ENCODE measurements at places on chromosomes 11 and 22.

DNA sequence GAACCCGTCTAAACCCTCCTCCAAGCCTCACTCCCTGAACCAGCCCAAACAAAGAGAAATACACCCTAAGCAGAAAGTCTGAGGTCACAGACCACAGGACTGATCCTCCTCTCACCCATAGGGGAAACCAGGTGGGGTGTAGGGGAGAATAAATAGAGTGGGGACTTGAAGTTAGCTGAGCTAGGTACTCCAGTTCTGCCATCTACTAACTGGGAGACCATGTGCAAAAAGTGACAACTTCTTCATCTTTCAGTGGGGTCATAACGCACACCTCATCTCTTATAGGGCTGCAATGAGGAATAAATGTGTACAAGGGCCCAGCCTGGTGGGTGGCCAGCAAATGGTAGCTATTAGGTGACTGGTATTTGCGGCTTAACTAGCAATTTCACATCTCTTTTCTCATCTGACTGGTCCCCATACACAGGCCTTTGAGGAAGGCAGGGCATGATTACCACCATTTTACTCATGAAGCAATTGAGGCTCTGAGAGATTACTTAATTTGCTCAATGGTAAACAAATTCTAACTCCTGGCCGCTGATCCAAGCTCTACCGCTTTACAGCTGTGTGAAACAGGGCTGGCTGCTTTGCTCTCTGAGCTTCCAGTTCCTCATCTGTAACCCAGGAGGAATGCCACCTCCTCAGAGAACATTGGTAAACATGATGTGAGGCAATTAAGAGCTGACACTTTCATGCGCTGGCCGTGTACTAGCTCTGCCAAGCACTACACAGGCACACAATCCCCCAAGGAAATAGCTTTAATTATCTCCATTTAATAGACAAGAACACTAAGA lies 16.6 kb downstream of the TBC1D10A start:
- DNase-seq: no peak

- no peak for DNase-seq
These were observed 472.3 kb downstream of the FAM181B start for GRCh38 chr11:82261367-82261766.

DNA sequence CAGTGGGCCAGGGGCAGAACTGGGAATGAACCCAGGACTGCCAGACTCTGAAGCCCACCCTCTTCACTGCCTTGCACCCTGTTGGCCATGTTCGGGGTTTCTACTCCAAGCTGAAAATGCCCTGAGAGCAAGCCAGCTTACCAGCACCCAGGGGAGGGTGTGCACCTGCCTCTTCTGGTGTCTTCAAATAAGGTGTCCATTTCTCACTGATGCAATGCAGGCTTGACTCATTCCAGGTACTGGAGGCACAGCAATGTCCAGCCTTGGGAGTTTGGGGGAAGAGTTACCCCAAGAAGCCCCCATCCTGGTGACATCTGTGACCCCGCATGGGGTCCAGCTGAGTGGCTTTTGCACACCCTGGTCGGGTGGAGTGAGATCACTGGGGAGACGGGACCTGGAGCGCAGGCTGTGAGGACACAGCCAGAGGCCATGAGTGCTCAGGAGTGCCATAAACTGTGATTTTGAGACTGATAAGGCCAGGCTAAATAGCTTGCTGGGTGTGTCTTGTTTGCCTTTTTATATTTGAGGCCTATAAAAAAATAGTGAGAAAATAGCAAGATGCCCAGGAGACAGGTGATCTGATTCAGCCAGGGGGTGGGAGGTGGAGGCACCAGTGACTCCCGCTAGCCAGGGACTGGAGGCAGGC lies 4.6 kb upstream of the CERK start:
- no peak for DNase-seq

GRCh38 chr11:10674911-10675440 lies 18.6 kb downstream of the IRAG1 start:
- DNase-seq: no peak

GRCh38 chr11:1728931-1729691 lies 21.3 kb downstream of the IFITM10 start:
- peak; percentile 55 for DNase-seq

DNA sequence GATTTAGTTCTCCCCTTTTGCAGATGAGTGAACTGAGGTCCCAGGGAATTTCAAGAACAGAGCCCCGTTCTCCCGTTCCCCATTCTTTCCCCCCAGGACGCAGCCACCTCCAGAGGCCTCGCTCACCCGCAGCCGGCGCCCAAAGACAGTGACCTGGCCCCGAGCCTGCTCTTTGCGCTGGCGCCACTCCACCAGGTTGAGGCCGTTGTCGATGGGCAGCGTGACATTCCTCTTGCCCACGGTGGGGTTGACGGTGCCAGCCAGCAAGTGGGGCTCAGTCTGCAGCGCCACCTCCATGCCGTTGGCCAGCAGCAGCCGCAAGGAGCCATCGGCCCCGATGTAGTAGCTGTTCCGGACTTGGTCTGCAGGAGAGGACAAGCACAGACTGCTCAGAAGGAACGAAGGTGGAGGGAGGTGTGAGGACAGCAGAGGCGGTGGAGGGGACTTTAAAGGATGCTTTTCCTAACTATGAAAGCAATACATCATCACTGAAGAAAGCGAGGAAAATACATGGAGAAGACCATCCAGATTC lies 101.4 kb upstream of the NARS2 start:
- DNase-seq: no peak

All from activated naive CD8-positive, alpha-beta T cell treated with anti-CD3 and anti-CD28 coated beads, Interleukin-2, amount 50 U/mL, for 24 hours (primary cell).